Spinal cord (tissue), 10 donors: ENCODE measurements at places on chromosomes 2 and 18. TPM values are rescaled to one million over a fixed set of nuclear protein-coding genes. Genes with fewer than 3 reads are reported as not detected.
A peak's percentile ranks its signal among the peaks of the same experiment; 100 is the strongest.

GRCh38 chr18:23071285-23071684 is 64.0 kb upstream of the CABLES1 start:
- DNase-seq: no peak

GRCh38 chr2:143422681-143423080 is 293.5 kb downstream of the ARHGAP15 start:
- no peak for DNase-seq

- DNase-seq: no peak
Observed at GRCh38 chr2:182971820-182972547, 66.3 kb downstream of the NCKAP1 start.

GRCh38 chr2:85525567-85525966 is 13.4 kb upstream of the MAT2A start:
- no peak for DNase-seq

DNA sequence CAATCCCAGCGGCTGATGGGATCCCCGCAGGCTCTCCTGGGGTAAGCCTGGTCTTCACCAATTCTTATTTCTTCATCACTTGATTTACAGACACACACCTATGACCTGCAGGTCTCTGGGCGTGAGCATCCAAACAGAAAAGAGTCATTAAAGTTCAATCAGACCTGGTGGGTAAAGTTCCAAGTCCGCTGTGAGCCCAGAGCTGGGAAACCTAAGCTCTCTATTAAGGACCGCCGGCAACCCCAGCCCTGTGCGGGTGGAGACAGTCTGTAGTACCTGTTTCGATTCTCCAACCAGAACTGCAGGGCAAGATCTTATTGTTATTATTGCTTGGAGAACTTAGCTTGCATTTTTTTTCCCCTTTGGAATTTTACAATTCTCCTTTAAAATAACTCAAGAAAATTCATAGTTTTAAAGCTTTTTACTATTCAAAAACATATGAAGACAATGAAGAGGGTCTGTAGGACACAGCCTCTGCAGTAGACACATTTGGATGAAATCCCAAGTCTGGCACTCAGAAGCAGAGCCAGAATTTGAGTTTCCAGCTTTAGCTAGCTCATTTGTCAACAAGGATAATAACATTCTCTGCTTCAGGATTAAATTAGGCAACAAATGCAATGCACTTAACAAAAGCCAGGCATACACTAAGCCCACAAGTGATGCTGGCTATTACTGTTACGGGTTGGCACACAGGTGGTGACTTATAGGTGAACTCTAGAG is 376.4 kb downstream of the INSIG2 start:
- DNase-seq: no peak

GRCh38 chr2:18387441-18388206 is 172.8 kb downstream of the RDH14 start:
- peak; percentile 57 for DNase-seq

DNA sequence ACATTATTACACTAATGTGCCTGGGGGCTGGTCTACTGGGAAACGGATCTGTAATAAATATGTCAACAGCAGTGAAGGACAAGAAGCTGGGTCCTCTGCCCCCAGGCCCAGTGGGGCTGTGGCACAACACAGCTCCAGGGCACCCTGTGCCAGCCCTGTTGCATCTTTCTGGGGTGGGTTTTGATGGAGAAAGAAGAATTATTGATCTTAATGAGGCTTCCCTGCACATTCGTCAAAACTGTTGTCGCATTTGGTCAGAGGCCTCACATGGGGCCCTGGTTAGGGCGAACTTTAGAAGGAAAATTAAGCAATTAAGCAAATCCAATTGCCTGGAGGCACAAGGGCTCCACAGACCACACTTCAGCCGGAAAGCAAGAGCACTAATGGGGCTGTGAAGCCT is 30.0 kb upstream of the TWIST2 start:
- no peak for DNase-seq

The STPG4 gene
- not detected for total RNA-seq

The C1QL2 gene
- 0.11 TPM for total RNA-seq

The RALB gene
- 65.4 TPM for total RNA-seq

The ERICH2 gene
- total RNA-seq: 1.1 TPM

GRCh38 chr2:169330555-169331198 is 31.7 kb downstream of the LRP2 start:
- DNase-seq: no peak

GRCh38 chr2:172273910-172274571 is 153.3 kb upstream of the ITGA6 start:
- DNase-seq: no peak

GRCh38 chr2:104866883-104867812 is 13.2 kb downstream of the POU3F3 start:
- peak; percentile 19 for DNase-seq

GRCh38 chr2:143730155-143730952 is 601.1 kb downstream of the ARHGAP15 start:
- DNase-seq: no peak

- peak; percentile 81 for DNase-seq
Observed at GRCh38 chr2:55419233-55419678, 400 bp downstream of the CCDC88A start.

The BMP10 gene
- total RNA-seq: not detected

DNA sequence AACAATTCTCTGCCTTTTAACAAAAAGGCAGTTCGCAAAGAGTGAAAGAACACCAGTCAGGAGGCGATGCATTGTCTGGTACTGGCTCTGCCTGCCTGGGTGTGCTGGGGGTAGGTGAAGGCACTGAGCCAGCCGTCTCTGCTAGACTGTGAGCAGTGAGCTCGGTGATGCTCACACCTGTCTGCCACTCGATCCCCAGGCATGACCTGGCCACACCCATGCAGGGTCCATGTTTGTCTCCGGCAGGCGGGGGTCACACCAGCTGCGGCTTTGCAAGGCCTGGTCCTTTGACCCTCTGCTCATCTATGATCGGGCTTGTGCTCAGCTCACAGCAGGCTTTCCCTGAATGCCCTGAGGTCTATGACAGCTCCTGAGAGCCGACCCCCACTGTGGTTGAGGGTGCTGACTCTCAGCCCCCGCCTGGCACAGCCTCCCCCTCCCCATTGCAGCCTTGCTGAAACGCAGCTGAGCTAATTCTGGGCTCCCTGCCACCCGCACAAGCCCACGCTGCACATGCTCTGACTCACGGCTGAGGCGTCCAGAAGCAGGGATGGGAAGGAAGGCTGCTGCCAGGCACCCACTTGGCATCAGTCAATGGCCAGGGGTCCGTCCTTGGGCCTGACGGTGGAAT is 23.7 kb downstream of the CRACDL start:
- DNase-seq: no peak

DNA sequence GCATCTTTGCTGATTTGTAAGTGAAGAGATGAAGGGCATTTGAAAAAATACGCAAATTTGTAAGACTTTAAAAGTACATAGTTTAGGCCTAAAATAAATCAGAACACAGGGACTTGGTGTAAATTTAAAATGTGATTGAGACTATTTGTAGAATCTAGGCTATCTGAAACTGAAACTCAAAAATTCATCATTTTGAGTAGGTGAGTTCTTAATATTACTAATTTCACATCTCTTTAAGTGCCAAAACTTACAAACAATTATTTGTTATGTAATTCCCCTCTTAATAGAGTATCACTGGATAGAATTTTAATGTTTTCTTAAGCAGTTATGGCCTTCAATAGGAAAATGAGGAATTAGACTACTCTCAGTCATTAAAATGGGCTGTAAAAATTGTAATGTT is 14.0 kb upstream of the HRH4 start:
- DNase-seq: no peak

GRCh38 chr18:26386441-26386840 is 160.2 kb downstream of the TAF4B start:
- DNase-seq: no peak

The OSBPL6 gene
- 18.8 TPM for total RNA-seq

GRCh38 chr2:95313296-95314131 is 16.4 kb downstream of the KCNIP3 start:
- DNase-seq: peak; percentile 85

DNA sequence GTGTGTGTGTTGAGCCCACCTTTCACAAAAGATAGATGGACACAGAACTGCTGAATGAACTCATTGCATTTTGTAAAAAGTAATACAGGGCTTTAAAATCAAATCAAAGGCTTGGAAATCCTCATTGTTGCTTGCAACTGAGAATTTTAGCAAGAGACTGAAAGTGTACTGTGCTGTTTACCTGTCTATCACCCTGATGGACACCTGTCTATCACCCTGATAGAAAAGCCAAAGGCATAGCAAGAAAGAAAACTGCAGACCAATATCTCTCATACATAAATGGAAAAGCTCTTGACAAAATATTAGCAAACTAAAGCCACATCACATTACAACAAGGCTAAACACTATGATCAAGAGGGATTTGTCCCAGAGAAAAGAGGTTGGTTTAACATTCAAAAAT is 107.5 kb upstream of the TMEM18 start:
- no peak for DNase-seq

- no peak for DNase-seq
Observed at GRCh38 chr18:48707636-48708296, 168.9 kb downstream of the CTIF start.

- no peak for DNase-seq
Observed at GRCh38 chr18:46672062-46672970, 15.3 kb upstream of the LOXHD1 start.

GRCh38 chr18:37567994-37568359 is 2.4 kb upstream of the CELF4 start:
- no peak for DNase-seq

- DNase-seq: no peak
Observed at GRCh38 chr2:69483696-69484095, 46.5 kb upstream of the NFU1 start.

GRCh38 chr2:152223977-152224376 is 48.4 kb upstream of the STAM2 start:
- peak; percentile 23 for DNase-seq

The SULT1C4 gene
- 36.0 TPM for total RNA-seq
